ENCODE measurements at places on chromosomes 11 and 22. TPM values are rescaled to one million over a fixed set of nuclear protein-coding genes. Genes with fewer than 3 reads are reported as not detected.

Gene MMP12
- 0.83 TPM for total RNA-seq

Gene NPTXR
- total RNA-seq, result 2.0 TPM

Gene CTSW
- not detected for total RNA-seq

Gene MPEG1
- total RNA-seq, result not detected

Gene BTG4
- total RNA-seq, result 0.33 TPM

Gene SLC37A4
- 10.0 TPM for total RNA-seq

Gene RGL4
- not detected for total RNA-seq

Measured in fibroblast of lung (primary cell).